ENCODE measurements at places on chromosomes 2 and 18.

DNA sequence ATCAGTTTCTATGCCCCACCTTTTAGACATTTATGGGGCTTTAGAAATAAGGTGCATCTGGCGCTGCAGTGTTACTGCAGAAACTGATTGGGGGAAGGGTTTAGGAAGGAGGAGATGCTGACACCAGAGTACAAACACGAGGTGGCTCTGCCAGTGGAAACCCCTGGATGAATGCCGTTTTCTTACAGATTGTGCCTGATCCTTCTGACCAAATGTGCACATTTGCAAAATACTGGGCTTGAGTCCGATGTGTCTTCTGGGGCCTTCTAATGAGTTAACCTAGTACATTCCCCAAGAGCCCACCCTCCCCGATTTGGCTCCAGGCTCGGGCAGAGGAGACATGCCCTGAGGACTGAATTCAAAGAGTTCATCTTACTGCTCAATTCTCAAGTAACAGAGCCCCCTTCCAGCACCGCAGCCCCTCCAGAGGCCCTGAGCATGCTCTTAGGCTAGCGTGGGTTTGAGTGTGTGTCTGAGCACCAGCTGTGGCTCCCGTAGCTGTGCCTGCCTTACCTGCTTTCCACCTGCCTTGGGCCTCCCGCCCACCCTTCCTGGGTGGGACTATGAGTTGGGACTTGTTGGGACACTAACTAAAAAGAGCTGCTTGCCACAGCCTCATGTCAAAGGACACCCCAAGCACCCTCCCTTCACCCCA lies 116.7 kb upstream of the COPS8 start:
- DNase-seq = no peak

DNA sequence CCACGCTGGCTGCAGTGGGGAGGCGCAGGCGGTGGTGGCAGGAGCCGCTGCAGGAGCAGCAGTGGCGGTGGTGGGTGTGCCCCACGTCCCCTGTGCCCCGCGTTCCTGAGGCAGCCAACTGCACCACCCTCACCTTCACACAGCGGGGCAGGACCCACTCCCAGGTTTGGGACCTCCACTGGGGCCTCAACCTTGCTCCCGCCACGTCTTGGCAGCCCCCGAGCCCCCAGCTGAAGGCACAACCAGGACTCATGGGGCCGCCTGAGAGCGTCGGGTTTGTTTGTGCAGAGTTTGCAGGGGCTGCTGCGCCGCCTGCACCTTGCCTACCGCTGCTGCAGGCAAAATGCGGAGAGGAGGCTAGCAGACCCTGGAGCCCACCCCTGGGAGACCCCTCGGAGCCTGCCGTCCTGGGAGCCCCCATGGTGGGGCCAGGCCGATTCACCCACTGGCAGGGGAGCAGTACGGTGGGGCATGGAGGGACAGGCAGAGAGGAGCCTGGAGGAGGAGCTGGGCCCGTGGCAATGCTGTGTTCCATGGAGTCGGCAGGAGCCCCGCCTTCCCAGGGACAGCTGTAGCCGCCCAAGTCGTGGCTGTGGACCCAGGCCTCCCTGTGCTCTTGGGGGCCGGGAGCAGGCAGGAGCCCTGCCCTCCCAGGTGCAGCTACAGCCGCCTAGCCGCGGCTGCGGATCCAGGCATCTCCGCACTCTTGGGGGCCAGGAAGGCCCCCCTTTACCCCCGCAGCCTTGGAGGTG lies 14.7 kb upstream of the EML6 start:
- no peak for DNase-seq

DNA sequence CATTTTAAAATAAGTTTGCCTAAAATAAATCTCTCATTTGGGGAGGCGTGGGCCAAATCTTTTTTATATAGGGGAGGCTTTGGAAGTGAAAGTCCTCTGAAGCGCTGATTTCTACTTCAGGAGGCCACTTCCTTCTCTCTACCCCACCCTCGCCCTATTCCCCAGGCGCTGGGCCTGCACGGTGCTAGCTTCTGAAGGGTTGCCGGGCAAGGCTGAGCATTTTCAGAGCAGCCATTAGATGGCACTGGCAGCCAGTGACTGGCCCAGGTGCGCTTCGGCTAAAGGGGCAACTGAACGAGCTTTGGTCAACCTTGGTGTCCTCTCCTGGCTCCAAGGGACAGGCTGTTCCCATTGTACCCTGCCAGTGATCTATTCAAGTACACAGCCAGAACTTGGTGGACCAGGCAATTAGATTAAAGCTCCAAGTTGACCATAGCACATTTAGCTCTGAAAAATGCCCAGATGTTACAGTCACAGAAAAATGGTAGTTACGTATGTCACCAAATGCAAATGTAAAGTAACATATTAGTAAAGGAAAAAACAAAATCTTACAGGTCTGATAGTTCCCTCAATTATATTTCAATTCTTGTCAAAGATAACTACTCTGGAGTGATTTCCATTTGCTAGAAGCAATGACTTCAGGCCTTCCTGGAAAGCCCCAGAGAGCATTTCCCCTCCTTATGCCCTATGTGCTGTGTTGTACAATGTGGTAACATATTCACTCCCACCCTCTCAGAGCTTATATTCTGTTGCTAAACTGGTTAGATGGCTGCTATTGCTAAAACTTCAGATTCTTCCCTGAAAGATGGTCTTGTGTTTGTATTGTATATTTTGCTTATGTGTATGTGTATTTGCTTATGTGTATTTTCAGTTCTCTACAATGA lies 2.1 kb downstream of the POMC start:
- no peak for DNase-seq

DNA sequence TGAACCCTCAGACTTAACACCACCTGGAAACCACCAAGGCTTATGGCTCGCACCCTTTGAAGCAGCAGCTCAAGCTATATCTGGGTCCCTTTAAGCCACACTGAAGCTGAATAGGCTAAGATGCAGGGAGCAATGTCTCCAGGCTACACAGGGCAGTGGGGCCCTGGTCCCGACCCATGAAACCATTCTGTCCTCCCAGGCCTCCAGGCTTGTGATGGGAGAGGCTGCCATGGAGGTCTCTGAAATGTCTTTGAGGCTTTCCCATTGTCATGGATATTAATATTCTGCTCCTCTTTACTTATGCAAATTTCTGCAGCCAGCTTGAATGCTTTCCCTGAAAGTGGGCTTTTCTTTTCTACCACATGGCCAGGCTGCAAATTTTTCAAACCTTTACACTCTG lies 608.7 kb downstream of the CNTNAP5 start:
- no peak for DNase-seq

DNA sequence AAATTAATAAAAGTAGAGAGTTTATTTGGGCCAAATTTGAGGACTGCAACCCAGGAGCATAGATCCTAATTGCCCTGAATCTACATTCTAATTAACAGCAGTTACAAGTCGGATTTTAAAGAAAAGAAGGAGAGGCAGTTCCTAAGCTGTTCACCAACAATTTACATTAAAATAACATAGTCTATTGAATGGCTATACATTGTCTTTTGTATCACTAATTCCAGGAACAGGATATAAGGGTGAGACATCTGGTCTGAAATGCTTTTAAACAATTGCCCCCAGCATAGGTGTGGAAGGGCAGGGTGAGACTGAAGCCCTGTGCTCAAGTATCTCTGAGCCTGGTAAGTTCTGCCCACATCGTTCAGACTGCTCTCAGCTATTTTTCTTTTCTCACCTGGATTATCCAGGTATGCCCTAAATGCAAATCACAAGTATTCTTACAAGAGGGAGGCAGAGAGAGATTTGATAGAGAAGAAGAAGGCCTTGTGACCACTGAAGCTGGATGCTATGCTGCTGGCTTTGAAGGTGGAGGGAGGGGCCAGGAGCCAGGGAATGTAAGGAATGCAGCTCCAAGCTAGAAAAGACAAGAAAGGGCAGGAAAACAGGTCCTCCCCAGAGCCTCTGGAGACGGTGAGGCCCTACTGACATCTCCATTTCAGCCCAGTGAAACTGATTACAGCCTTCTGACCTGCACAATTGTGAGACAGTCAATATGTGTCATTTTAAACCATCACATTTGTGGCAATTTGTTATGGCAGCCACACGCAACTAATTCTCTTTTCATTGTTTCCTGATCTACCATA lies 189.4 kb upstream of the ARL4C start:
- no peak for DNase-seq

- no peak for DNase-seq
Measured at GRCh38 chr2:236726701-236727450, 157.3 kb downstream of the ACKR3 start.
